ENCODE measurements at places on chromosomes 1 and 21.

GRCh38 chr21:28138272-28138671 lies 854.4 kb downstream of the LTN1 start:
- no peak for DNase-seq

DNA sequence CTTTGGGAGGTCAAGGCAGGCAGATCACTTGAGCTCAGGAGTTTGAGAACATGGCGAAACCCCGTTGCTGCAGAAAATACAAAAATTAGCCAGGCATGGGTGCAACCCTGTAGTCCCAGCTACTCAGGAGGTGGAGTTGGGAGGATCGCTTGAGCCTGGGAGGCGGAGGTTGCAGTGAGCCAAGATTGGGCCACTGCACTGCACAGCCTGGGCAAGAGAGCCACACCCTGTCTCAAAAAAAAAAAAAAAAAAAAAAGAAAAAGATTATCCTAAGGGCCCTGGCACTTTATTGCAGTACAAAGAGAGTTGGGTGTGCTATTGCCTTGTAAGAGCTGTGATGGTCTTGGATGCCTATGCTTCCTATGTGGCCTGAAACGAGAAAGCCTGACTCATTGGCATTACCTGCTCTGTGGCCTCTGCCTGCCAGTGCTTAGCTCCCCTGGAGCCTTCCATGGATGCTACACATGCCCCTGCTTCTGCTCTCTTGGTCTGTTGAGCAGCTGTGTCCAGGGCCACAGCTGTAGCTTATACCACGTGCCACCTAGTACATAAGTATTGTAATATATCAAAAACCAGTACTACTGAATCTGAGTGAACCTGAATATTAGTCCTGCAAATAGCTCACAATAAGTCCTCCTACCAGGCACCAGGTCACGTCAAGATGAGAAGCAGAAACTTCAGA lies 45.8 kb downstream of the DNAJC6 start:
- DNase-seq = no peak

GRCh38 chr1:91022518-91022929 lies 689 bp upstream of the ZNF644 start:
- DNase-seq = no peak

DNA sequence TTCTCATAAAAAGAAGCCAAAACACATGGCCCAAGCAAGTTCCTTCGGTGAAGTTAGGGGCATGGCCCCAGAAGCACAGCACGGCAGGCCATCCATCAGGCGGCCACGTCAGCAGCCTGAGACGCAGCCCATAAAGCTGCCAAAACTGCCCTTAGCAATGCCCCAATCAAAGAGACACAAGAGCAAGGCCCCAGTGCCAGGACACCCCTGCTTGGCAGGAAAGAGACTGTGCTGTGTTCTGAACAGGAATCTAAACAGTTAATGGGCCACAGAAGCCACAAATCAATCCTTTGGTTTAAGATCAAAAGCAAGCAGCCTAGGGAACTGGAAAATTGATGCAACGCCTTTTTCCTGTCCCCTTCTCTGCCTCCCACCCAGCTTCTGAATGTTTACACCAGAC lies 497.0 kb upstream of the USP24 start:
- peak; percentile 64 for DNase-seq

GRCh38 chr1:22039594-22040285 lies 12.8 kb upstream of the CDC42 start:
- DNase-seq = no peak

DNA sequence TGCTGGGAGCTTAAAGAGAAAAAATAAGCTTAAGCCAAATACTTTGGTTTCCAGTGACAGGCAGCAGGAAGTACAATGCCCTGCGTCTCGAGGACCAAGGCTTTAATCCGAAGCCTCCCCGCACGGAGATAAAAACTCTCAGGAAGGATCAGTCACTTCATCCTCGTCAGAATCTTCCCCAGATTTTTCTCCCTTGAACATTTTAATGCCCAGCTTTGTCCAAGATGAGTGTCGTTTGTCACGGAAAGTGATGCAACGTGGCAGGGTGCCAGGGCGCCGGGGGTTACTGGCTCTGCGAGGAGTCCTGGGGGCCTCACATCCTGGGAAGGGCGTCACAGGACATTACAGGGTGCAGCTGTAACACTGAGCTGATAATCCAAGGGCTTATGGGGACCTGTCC lies 25.2 kb upstream of the PCBP3 start:
- no peak for DNase-seq

- no peak for DNase-seq
These were observed 15.6 kb upstream of the FMOD start for GRCh38 chr1:203366476-203366875.

Measured in nephron progenitor cell (in vitro differentiated cells).